Activated gamma-delta T cell (primary cell): ENCODE measurements at places on chromosomes 3 and 15.

GRCh38 chr3:36443028-36443686 is 62.9 kb downstream of the STAC start:
- no peak for DNase-seq

DNA sequence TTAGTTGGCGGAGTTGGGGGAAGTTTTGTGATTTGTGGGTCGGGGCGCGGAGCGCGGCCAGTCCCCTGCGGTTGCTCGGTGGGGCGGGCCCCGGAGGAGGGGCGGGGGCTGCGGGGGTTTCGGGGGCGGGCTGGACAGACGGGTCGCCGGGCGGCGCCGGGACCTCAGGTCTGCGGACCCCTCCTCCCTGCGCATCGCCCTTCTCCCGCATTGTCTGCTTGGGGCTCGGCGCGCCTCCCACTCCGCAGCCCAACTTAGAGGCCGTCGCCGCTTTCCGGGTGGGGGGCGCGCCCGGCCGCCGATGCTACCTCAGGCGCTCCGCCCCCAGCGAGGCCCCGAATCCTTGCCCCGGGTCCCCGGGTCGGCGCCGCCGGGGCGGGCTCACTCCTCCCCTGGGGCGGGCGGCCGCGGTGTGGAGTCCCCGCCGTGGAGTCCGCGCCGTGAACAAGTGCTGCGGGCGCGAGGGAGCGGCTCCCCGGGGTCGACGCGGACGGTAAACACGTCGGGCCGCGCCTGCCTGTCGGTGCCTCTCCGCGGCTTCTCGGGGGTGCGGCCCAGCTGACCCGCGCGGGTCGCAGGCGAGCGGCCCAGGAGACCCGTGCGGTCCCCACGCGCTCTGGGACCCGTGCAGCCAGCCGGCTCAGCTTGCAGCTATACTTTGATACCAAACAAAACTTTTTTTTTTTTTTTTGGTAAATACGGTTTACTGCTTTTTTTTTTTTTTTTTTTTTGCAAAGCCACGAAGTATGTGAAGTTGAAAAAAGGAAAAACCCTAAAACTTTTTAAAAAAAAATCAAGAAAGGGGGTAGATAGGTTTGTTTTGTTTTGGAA is 624 bp downstream of the AKAP13 start:
- DNase-seq, result peak; percentile 66

DNA sequence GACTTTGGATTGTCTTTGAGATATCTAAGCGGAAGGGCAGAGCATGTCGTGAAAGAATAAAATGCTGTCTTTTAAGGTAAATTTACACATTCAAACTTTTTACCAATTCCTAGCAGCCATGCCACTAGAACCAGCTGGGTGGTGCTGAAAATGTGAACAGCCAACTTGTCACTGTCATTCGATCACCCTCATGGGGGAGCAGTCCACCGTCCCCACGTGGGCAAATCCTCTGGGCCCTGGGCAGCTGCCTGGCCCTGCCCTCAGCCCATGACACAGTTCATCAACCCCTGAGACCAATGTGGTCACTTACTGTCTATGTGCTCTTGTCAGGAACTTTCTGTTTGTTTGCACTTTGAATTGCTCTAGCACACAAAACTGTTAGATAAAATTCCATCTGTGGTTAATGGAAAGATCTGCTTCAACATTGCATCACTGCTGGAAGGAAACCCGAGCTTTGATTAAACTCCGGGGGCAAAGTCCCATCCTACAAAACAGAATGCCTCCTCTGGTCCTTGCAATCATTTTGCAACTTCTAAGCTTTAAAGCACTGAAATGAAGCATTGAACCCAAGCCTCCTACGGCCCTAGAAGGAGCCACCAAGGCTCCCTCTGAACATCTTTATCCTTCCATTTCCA is 50.1 kb downstream of the PCSK6 start:
- DNase-seq, result no peak

DNA sequence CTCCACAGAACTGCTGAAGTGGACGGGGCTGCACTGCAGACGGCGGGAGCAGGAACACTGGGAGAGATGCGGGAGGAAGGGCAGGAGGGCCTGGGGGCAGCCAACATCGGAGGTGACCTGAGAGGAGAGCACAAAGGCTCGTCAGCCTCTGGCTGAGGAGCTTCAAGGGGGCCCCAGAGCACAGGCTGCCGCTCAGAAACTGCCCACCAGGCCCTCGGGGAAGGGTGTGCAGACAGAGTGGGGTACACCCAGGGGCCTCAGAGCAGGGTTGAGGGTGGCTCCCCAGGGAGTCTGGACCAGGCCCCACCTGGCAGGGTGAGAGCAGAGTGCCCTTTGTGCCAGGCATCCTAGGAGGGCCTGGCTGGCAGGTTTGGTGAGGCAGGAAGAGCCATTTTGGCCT is 14.7 kb upstream of the RHO start:
- DNase-seq, result no peak

GRCh38 chr3:71838406-71838805 is 53.5 kb upstream of the PROK2 start:
- DNase-seq, result no peak

GRCh38 chr15:40739854-40740253 is 15.2 kb downstream of the RMDN3 start:
- DNase-seq, result no peak

DNA sequence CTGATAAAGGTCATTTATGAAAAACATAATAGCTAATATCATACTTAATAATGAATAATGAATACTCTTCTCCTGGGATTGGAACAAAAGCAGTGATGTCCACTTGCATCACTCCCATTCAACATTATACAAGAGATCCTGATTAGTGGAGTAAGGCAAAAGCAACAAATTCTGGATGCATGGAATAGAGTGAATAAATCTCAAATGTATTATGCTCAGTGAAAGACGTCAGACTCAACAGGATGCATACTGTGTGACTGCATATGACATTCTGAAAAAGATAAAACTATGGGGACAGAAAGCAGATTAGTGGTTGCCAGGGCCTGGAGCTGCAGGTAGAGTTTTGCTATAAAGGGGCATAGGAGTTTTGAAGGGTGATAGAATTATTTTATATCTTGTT is 77.6 kb upstream of the ZBTB20 start:
- no peak for DNase-seq

DNA sequence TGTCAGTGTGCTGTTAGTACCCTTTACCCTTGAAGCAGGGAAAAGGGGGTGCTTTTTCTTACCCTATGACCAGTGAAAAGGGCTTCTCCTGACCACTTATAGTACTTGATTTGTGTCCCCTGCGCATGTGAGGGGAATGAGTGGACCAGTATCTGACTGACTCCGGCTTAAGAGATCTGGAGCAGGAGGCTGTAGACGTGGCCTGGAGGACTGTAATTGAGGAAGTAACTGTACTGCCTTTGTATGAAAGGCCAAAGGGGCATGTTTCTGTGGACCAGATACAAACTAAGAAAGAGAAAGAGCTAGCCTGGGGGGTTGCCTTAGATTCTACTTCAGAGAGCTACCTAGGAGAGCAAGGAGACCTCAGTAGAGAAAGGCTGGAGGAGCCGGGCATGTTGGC is 89.9 kb upstream of the TBL1XR1 start:
- DNase-seq, result no peak
